ENCODE measurements at places on chromosomes 1 and 21. TPM values are rescaled to one million over a fixed set of nuclear protein-coding genes. Genes with fewer than 3 reads are reported as not detected.

KLHDC7A gene
- 11.4 TPM for total RNA-seq

GRCh38 chr1:24861821-24862727 lies 68.0 kb downstream of the RUNX3 start:
- DNase-seq = no peak
- H3K4me3 ChIP-seq = no peak overlapping the region
- no peaks in the 10 kb centered on the region for H3K4me1 ChIP-seq
- no peaks in the 10 kb centered on the region for H3K27me3 ChIP-seq

DNA sequence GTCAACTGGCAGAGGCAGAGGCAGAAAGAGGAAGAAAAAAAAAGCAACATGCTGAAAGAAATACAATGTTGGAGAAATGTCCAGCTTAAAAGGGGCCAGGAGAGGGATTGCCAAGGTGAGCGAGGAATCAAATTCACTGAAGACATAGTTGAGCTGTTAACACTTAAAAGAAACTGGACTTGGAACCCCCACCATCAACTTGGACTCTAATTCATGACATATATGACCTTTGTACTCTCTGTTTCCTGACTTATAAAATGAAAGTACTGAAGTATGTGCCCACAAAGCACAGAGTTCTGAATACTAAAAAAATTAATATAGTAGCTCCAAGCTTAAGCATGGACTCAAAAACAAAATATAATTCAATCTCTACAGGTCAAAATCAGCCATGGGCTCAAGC lies 16.1 kb downstream of the PRR9 start:
- H3K4me1 ChIP-seq = no peaks in the 10 kb centered on the region
- no peak overlapping the region for H3K4me3 ChIP-seq
- no peak overlapping the region for H3K27ac ChIP-seq
- no peaks in the 10 kb centered on the region for H3K36me3 ChIP-seq
- no peak for DNase-seq
- H3K27me3 ChIP-seq = no peaks in the 10 kb centered on the region

DNA sequence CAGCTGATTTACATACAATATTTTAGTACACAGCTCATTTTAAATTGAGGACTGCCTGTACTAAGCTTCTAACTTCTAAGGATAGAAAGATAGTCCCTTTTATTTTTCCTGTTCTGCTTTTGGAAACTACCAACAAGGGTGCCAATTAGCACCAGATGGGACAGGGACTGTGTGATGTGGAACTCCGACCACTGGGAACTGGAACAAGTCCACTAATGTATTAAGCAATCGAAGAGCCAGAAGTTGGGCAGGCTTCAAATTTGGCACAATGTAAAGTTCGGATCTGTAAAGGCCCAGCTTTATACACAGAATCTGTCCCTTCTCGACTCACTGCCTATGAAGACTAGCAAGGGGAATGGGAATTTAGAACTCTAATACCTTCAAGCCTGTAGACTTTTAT lies 149.3 kb downstream of the ZC3H11B start:
- H3K36me3 ChIP-seq = no peaks in the 10 kb centered on the region
- H3K4me3 ChIP-seq = no peak overlapping the region
- no peaks in the 10 kb centered on the region for H3K4me1 ChIP-seq
- DNase-seq = no peak
- H3K27me3 ChIP-seq = no peaks in the 10 kb centered on the region
- H3K27ac ChIP-seq = no peak overlapping the region

Data from H9 (cell line).